Spleen (tissue), 13 donors: ENCODE measurements at places on chromosomes 3 and 15. TPM values are rescaled to one million over a fixed set of nuclear protein-coding genes. Genes with fewer than 3 reads are reported as not detected.

The SCG3 gene
- not detected for total RNA-seq

The DGKG gene
- total RNA-seq, result 6.4 TPM

The ZNF80 gene
- 0.17 TPM for total RNA-seq

The CLDN18 gene
- not detected for total RNA-seq

The HTR3E gene
- total RNA-seq, result not detected

- no peak overlapping the region for H3K4me3 ChIP-seq
- peaks cover 5% of the 10 kb centered on the region for H3K36me3 ChIP-seq
- H3K27ac ChIP-seq, result no peak overlapping the region
- H3K27me3 ChIP-seq, result no peaks in the 10 kb centered on the region
- no peak for DNase-seq
Measured at GRCh38 chr15:44340410-44340809, 51.9 kb downstream of the GOLM2 start.

DNA sequence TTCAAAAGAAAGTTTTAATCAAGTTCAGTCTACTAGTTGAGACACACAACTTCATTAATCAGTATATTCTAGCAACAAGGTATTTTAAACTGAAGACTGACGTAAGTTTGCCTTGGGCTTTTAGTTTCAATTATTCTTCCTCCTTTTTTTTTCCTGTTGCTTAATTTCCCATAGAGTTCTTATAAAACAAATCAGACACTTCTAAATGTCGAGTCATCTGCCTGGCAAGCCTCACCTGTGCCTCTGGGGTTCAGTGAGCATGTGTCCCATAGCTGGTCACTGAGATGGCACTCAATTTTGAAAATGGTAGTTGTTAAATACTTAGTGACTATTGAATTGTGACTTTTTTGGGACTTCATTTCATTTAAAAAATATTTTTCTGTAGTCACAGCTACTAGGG lies 27.4 kb downstream of the NKIRAS1 start:
- H3K36me3 ChIP-seq, result no peaks in the 10 kb centered on the region
- H3K4me1 ChIP-seq, result no peaks in the 10 kb centered on the region
- no peak for DNase-seq
- peak overlapping the region; percentile 2 for H3K27ac ChIP-seq
- H3K4me3 ChIP-seq, result no peak overlapping the region

GRCh38 chr3:105829871-105830622 lies 38.8 kb downstream of the CBLB start:
- H3K27me3 ChIP-seq, result no peaks in the 10 kb centered on the region
- H3K27ac ChIP-seq, result peak overlapping the region; percentile 61
- no peaks in the 10 kb centered on the region for H3K36me3 ChIP-seq
- H3K4me1 ChIP-seq, result peaks cover 32% of the 10 kb centered on the region

DNA sequence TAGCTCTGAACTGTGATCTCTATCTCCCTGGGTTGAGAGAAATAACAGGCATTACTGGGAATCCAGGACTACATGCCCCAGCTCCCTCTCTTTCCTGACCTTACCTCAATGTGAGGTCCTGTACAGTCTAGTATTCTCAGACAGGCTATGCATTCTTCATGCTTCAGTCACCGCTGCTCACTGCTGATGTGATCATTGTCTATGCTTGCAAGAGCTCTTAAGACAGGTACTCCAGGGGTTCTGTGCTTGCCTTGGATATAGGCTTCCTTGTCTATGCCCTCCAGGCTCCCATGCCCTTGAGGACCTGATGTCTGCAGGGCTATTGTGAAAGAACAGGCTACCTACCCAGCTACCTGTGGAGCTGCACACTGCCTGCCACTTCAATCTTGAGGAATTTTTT lies 183.6 kb downstream of the MBNL1 start:
- H3K4me1 ChIP-seq, result peaks cover 10% of the 10 kb centered on the region
- H3K27me3 ChIP-seq, result no peaks in the 10 kb centered on the region
- no peak overlapping the region for H3K27ac ChIP-seq
- H3K4me3 ChIP-seq, result no peak overlapping the region
- DNase-seq, result no peak

- H3K36me3 ChIP-seq, result no peaks in the 10 kb centered on the region
- peaks cover 5% of the 10 kb centered on the region for H3K4me1 ChIP-seq
- H3K27ac ChIP-seq, result no peak overlapping the region
Measured at GRCh38 chr3:45054196-45054857, 28.2 kb downstream of the CLEC3B start.

DNA sequence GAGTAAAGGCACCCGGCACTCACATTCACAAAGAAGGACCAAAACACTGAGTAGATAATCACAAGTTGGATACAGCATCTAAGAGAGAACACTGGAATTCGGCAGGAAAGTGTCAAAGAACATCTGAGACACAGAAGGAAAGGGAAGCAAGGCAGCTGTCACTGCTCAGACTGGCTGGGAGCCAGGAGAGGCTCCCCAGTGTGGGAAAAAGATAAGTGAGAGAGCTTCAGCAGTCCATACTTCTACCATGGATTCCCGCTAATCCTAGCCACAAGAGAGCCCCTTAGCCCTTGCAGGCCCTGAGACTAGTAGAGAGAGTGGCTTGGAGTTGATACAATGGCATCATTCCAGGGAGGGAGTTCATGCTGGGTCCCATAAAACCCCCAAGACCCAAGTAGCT lies 36.7 kb upstream of the CP start:
- DNase-seq, result no peak
- no peaks in the 10 kb centered on the region for H3K4me1 ChIP-seq
- H3K27me3 ChIP-seq, result no peaks in the 10 kb centered on the region
- H3K36me3 ChIP-seq, result no peaks in the 10 kb centered on the region
- H3K27ac ChIP-seq, result no peak overlapping the region

DNA sequence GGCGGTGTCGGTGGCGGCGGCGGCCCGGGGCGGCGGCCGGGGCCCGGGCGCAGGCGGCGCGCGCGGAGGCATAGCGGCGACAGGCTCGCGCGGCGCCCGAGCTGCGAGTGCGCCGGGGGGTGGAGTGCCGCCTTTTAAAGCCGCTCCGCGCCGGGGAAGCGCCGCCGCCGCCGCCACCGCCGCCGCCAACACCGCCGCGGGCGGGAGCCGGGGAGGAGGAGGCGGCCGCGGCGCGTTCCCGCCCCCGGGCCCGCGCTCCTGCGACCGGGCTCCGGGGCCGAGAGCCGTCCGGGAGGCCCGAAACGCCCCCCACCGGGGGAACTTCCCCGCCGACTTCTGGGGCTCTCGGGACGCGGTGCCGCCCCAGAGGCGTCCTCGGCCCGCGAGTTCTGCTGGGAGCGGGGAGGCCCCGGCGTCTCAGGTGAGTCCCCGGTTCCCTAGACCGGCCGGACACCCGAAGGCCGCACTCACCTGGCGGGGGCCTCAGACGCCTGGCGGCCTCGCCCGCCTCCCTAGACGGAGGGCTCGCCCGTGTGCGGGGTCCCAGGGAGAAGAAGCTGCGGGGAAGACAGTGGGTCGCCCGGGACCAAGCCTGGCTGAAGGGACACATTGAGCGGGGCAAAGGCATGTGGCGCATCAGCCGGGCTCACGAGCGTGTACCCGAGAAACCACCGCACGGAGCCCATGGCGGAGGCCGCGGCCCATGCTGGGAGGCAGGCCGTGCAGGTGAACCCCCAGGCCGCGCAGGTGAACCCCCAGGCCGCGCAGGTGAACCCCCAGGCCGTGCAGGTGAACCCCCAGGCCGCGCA lies at the start of gene PCSK6:
Gene PCSK6 (minus strand): TSS at position 109 of the 809 bp plus-strand sequence. CDS start 37 bp downstream, at position 72.
- H3K4me1 ChIP-seq, result no peaks in the 10 kb centered on the region
- peak; percentile 76 for DNase-seq
- H3K27ac ChIP-seq, result peak within 1 kb of the TSS; percentile 84
- H3K27me3 ChIP-seq, result no peaks in the 10 kb centered on the region
- no peaks in the 10 kb centered on the region for H3K36me3 ChIP-seq

GRCh38 chr15:68979006-68979405 lies 35.5 kb upstream of the NOX5 start:
- H3K27me3 ChIP-seq, result no peaks in the 10 kb centered on the region
- H3K36me3 ChIP-seq, result no peaks in the 10 kb centered on the region
- H3K27ac ChIP-seq, result no peak overlapping the region
- H3K4me1 ChIP-seq, result no peaks in the 10 kb centered on the region
- DNase-seq, result no peak
- no peak overlapping the region for H3K4me3 ChIP-seq

DNA sequence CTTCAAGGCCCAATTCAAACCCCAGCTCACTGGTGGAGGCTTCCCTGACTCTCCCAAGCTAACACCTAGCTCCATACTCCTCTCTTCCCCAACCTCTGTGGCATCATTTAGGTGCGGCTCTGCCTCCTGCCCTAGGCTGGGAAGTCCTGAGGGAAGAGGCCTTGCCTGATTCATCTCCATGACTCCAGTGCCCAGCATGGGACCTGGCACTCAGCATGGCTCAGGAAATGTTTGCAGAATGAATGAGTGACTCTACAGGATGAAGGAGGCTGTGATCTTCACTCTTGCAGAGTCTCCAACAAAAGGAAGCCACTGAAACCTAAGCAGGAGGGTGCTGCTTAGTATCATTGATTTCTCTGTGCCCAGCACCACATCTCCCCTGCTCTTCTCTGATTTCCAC lies 34.5 kb upstream of the INSYN1 start:
- no peak overlapping the region for H3K4me3 ChIP-seq
- no peaks in the 10 kb centered on the region for H3K4me1 ChIP-seq
- no peak overlapping the region for H3K27ac ChIP-seq
- H3K27me3 ChIP-seq, result no peaks in the 10 kb centered on the region
- H3K36me3 ChIP-seq, result no peaks in the 10 kb centered on the region

- H3K27me3 ChIP-seq, result no peaks in the 10 kb centered on the region
- H3K4me1 ChIP-seq, result no peaks in the 10 kb centered on the region
- no peak overlapping the region for H3K4me3 ChIP-seq
- no peak overlapping the region for H3K27ac ChIP-seq
- H3K36me3 ChIP-seq, result no peaks in the 10 kb centered on the region
Measured at GRCh38 chr3:117922039-117922438, 1112.6 kb downstream of the IGSF11 start.

DNA sequence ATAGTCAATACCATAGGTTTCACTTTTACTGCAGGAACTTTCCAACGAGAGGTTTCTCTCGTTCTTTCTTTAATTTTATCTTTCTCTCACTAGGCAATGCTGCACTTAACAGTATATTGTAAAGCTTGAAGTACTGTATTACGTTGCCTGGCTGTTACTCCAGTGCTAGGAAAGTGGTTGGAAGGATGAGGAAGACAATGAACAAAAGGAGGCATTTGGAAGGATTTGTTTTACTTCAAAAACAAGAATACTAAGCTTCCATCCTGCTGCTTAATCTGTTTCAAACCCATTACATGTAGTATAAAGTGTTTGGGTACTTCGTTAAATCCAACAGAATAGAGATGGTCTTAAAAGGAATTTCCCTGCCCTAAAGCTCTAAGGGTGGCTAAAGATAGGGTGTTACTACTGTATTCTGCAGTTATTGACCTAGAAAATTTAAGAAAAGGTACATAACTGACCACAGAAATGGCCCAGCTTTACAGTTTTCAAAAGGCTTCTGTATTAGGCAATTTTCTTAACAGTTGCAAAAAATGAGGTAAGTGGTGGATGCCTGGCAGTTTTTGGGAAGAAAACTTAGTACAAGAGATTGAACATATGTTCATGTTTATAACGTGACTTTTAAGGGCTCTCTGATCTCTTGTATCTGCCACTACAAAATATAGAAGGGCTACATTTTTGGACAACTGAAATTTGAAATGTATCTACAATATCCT lies 785 bp upstream of the IFT57 start:
- no peak for DNase-seq
- peak overlapping the region; percentile 85 for H3K27ac ChIP-seq
- peaks cover 39% of the 10 kb centered on the region for H3K4me1 ChIP-seq
- H3K36me3 ChIP-seq, result no peaks in the 10 kb centered on the region

GRCh38 chr15:87211547-87211946 lies 1045.0 kb downstream of the NTRK3 start:
- no peak for DNase-seq
- no peaks in the 10 kb centered on the region for H3K36me3 ChIP-seq
- no peak overlapping the region for H3K4me3 ChIP-seq
- no peaks in the 10 kb centered on the region for H3K27me3 ChIP-seq
- no peak overlapping the region for H3K27ac ChIP-seq

DNA sequence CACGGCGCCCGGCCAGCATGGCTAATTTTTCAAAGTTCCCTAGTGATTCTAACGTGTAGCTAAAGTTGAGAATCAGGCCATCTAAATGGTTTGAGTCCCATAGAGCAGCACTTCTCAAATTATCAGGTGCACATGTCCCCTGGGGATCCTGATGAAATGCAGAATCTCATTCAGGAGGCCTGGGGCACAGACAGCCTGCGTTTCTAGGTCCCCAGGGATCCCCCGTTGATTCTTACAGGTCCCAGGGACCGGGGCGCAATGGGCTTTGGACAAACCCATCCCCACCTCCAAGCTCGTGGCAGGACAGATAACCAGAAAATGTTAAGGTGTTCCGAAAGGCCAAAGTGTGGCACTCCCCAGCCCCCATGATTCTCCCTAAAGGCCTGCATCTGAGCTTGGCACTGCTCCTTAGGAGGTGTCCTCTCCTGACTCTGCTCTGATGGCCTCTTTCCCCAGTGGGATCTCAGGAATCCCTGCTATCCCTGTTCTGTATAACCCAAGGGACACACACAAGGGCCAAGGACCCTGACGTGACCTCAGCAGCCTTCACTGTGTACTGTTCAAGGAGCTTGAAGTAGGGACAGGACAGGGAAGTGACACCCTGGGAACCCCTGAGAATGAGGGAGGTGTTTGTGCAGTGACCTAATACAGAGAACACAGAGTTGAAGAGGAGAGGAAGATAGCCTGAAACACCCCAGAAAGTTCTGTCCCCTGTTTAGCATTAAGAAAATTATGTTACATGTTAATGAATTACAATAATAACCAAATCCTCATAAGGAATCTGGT lies 8.0 kb downstream of the LRRK1 start:
- H3K4me3 ChIP-seq, result no peak overlapping the region
- H3K27ac ChIP-seq, result peak overlapping the region; percentile 81
- DNase-seq, result no peak
- H3K4me1 ChIP-seq, result peaks cover 88% of the 10 kb centered on the region

GRCh38 chr3:53079791-53080555 lies 34.1 kb upstream of the SFMBT1 start:
- DNase-seq, result peak; percentile 13
- H3K4me3 ChIP-seq, result no peak overlapping the region
- H3K4me1 ChIP-seq, result no peaks in the 10 kb centered on the region
- H3K27me3 ChIP-seq, result no peaks in the 10 kb centered on the region

- no peak overlapping the region for H3K4me3 ChIP-seq
- no peak for DNase-seq
- H3K4me1 ChIP-seq, result no peaks in the 10 kb centered on the region
- no peaks in the 10 kb centered on the region for H3K27me3 ChIP-seq
- no peak overlapping the region for H3K27ac ChIP-seq
- no peaks in the 10 kb centered on the region for H3K36me3 ChIP-seq
Measured at GRCh38 chr3:54857343-54857742, 70.5 kb downstream of the LRTM1 start.

DNA sequence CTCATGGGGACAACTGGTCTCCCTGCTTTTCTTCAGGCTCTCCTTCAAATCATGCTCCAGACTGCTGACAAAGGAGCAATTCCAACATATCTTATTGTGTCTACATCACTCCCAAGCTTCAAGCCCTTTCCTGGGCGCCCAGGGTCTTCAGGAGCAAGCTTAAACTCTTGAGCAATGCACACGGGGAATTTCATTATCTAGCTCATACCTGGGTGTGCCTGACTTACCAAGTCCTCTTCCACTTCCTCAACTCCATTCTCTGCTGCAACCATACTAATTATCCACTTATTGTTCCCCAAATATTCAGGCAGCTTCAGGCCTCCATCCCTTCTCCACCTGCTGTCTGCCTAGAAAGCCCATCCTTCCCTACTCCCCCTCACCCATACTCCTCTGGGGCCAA lies 50.6 kb downstream of the B3GNT5 start:
- H3K4me3 ChIP-seq, result no peak overlapping the region
- no peak overlapping the region for H3K27ac ChIP-seq
- H3K4me1 ChIP-seq, result peaks cover 44% of the 10 kb centered on the region
- no peak for DNase-seq

- H3K4me3 ChIP-seq, result no peak overlapping the region
- no peak for DNase-seq
- H3K36me3 ChIP-seq, result no peaks in the 10 kb centered on the region
Measured at GRCh38 chr15:98085003-98085639, 124.6 kb downstream of the ARRDC4 start.
